Left forelimb (tissue), 1 donor: ENCODE measurements at places on chromosomes 13 and 19.

- no peak for DNase-seq
Observed at GRCh38 chr19:42247640-42248199, 5.3 kb upstream of the GSK3A start.

DNA sequence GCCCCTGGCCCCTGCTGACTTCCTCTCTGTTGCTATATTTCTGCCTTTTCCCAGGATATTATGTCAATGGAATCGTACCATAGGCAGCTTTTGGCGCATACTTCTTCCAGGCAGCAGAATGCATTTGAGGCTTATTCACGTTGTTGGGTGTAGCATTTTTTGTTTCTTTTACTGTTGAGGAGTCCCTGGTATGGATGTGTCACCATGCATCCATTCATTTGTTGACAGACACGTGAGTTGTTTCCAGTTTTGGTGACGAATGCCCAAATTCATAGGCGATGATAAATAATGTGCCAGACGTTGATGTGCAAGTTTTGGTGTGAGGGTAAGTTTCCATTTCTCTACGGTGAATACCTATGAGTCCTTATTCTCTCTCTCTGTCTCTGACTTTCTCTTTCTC is 5.0 kb downstream of the NFILZ start:
- DNase-seq: no peak

- no peak for DNase-seq
Observed at GRCh38 chr13:108176685-108177274, 38.6 kb downstream of the LIG4 start.

- DNase-seq: no peak
Observed at GRCh38 chr19:5154799-5155426, 185.7 kb downstream of the PTPRS start.

GRCh38 chr13:111227405-111227804 is 93.0 kb upstream of the TEX29 start:
- no peak for DNase-seq

GRCh38 chr19:5125376-5125775 is 156.5 kb downstream of the KDM4B start:
- DNase-seq: no peak

GRCh38 chr19:16327911-16328823 is 3.5 kb downstream of the KLF2 start:
- no peak for DNase-seq

GRCh38 chr13:104650431-104650830 is 1584.2 kb upstream of the SLC10A2 start:
- no peak for DNase-seq

- no peak for DNase-seq
Observed at GRCh38 chr13:110453797-110454196, 107.7 kb downstream of the RAB20 start.

GRCh38 chr13:88707646-88708045 is 1036.5 kb downstream of the SLITRK5 start:
- no peak for DNase-seq

DNA sequence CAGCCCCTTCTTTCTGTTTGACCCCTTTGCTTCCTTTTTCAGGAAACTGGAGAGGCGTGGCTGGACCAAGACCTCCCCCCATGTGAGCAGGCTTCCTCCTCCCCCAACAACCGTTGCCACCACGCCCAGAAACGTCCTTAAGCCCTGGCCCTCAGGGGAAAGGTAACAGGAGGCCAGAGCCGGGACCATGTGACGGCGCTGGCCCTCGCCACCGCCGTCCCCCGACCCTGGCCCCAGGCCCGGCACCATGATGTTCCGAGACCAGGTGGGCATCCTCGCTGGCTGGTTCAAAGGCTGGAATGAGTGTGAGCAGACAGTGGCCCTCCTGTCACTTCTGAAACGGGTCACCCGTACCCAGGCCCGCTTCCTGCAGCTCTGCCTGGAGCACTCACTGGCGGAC is 14.4 kb downstream of the SAMD4B start:
- no peak for DNase-seq

- DNase-seq: no peak
Observed at GRCh38 chr19:39384839-39385568, 5.9 kb downstream of the PAF1 start.

DNA sequence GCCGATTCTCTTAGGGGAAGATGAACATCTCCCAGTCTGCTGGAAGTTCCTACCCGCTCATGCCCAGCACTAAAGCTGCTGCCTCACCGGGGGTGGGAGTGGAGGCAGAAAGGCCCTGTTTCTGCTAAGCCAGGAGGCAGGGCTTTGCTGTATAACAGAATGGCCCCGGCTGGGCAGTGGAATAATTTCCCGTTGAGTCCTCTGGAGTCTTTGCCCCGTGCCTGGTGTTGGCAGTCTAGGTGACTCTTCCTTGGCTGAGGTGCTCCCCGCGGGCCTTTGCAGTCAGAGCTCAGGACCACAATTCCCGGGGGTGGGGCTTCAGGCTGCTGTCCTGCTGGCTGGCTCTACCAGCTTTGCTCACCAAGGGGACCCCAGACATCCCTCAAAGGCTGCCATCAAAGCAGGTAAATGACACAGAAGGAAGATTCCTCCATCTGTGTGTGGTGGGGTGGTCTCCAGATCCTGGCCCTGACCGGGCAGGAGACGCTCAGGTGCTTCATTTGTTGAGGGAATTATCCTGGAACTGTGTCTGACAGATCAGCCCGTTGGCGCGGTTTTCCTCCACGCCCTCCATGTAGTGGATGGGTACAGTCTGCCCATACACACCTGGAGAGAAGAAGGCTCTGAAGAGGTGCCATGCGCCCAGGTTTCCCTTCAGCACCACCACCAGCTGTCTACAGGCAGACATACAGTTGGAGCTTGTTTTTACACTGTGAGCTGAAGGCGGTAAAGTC is 209.9 kb downstream of the TEX29 start:
- no peak for DNase-seq

DNA sequence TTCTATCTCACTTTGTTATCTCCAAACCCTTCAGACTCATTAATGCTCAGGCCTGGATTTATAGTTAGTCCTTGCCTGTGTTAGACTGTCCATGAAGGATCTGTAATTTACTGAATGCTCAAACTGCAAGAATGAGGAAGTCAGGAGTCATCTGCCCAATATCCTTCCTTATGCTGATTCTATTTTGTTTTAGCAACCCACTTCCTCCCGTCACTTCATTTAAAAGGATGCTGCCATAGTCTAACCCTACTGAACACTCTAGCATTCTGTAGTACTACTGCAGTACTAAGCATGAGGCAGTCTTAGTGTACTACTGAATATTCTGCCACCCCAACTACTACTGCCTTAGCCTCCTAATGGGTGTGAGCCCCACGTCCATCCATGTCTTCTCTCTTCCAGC is 1.5 kb downstream of the FCAR start:
- no peak for DNase-seq

DNA sequence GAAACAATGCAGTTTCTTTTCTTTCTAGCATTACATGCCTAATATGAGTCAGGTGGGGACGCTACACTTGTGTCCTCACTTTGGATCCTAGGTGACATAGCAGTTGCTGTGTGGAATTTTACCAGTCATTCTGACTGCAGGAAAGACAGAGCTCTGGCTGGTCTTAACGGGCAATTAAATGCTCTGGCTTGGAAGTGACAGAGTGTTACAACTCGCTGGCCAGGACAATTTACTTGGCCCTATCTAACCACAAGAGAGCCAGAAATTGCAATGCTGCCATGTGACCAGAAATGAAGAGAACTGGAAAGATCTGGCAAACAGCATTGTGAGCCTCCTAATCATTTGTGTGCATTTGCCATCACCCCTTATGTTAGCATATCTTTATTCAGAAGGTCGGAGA is 351.1 kb downstream of the DCT start:
- DNase-seq: no peak

DNA sequence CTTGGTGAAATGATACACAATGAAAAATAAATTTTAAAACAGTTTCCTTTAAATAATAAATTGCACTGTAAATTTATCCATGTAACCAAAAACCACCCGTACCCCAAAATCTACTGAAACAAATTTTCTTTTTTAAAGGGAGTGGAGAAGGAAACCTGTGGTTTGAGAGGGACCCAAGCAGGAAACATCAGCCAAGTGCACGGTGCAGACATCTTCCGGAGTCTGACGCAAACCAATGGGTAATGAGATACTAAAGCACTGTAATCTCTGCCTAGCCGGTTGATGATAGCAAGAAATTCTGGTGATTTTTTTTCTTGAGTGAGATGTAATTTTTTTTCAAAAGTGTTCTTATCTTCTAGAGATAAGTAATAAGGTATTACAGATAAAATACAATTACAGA is 115.4 kb downstream of the ABCC4 start:
- DNase-seq: no peak

- no peak for DNase-seq
Observed at GRCh38 chr19:1874554-1875185, 10.6 kb downstream of the ABHD17A start.

- no peak for DNase-seq
Observed at GRCh38 chr13:73390100-73390499, 331.3 kb downstream of the KLF5 start.

DNA sequence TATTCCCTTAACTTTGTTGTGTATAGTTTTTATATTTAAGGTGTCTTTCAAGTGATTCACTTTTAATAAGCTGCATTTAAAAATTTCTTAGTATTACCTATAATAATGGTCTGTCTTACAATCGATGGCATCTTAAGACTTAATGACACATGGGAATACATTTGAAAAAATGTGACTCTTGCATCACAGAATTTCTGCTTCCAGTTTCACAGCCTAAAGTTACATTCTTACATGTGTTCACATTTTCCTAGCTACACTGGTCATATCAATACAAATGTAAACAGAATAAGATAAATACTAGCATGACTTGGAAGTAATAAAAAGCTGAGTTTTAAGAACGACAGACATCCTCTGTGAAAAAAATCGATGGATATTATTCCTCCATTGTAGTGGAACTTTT is 1597.1 kb upstream of the MIR17HG start:
- no peak for DNase-seq

DNA sequence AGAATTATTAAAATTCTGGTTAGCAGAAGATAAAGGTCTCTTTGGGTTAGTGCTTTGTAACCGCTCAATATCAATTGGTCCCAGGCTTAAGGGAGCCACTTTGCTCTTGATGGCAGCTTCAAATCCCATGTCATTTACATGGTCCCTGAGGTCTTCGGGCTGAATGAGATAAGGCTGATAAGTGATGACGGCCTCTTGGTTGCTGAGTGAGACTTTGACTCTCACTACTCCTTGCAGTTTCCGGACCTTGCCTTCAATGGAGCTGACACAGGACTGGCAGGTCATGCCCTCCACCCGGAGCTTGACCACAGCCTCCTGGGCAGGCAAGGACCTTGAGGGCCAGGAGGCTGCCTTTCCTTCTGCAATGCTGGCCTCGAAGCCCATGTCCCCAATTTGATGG is 36.8 kb downstream of the ATP7B start:
- no peak for DNase-seq

DNA sequence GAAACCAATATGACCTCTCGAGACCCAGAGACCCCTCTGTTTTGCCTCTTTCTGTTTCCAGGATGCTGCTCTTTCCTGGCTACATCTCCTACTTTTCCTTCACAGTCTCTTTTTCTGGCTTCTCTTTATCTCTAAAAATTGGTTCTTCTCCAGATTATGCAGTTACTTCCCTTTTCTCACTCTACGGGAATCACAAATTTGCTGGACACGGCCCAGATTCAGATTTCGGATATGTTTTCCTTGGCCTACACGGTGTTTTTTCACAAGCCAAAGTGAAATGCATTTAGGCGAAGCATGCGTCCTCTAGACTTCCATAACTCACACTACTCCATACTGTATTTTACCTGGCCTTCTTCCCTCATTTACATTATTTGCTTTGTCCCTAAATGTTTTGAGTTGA is 214.7 kb upstream of the MIR17HG start:
- DNase-seq: no peak

DNA sequence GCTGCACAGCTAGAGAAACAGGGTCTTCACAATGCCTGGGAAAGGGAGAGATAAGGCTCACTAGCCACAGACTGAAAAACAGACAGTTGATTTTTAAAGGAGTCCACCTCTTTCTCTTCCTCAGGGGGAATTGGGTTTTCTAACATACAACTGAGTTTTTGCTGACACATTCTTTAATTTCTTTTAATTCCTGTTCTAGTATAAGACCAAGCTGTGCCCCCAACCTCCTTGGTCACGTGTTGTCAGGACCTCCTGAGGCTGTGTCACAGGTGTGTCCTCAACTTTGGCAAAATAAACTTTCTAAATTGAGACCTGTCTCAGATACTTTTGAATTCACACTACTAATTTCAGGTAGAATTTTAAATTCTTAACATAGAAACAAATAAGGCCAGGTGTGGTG is 12.1 kb upstream of the ZNF492 start:
- no peak for DNase-seq

- no peak for DNase-seq
Observed at GRCh38 chr13:109699628-109700071, 86.7 kb downstream of the IRS2 start.

GRCh38 chr13:85543144-85543543 is 256.1 kb downstream of the SLITRK6 start:
- no peak for DNase-seq

DNA sequence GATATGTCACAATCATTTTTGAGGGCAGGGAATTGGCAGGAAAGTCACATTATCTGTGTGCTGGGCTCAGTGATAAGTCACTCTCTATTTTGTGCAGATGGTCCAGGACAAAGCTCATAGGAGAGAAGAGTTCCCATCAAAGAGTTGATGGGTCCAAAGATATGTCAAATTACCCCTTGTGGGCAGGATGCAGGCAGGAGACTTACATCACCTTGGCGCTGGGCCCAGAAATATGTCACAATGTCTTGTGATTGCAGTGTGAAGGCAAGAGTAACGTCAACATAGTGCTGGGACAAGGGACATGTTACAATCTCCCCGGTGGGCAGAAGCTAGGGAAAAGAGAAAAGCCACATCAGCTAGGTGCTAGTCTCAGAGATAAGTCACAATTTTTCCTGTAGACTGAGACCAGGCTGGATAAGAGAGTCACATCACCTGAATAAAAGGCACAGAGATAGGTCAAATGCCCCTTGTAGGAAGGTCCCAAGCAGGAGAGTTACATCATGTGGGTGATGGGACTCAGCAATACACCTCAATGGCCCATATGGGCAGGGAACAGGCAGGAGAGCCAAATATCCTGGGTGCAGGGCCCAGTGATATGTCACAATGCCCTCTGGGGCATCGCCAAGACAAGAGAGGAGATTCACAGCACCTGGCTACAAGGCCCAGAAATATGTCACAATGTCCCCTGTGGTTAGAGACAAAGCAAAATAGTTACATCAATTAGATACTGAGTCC is 47.9 kb downstream of the ZNF99 start:
- DNase-seq: no peak

- DNase-seq: no peak
Observed at GRCh38 chr19:632579-633067, 714 bp downstream of the POLRMT start.

GRCh38 chr13:77752512-77753069 is 55.1 kb downstream of the SLAIN1 start:
- no peak for DNase-seq

- no peak for DNase-seq
Observed at GRCh38 chr13:37811441-37811840, 58.1 kb downstream of the TRPC4 start.

GRCh38 chr13:23381866-23382265 is 51.6 kb downstream of the SACS start:
- DNase-seq: no peak

GRCh38 chr19:39936020-39936419 is 1.6 kb upstream of the FCGBP start:
- DNase-seq: no peak

GRCh38 chr13:66663711-66664110 is 566.4 kb downstream of the PCDH9 start:
- no peak for DNase-seq

GRCh38 chr19:3645067-3645396 is 18.4 kb upstream of the CACTIN start:
- no peak for DNase-seq
